ENCODE measurements at places on chromosomes 12 and 14. TPM values are rescaled to one million over a fixed set of nuclear protein-coding genes. Genes with fewer than 3 reads are reported as not detected.

The SLC25A21 gene
- 0.31 TPM for total RNA-seq

The IPO8 gene
- 72.3 TPM for total RNA-seq

The NYNRIN gene
- total RNA-seq: 12.1 TPM

The MMP17 gene
- total RNA-seq: 1.1 TPM

The GPR84 gene
- total RNA-seq: 0.60 TPM

The ARHGDIB gene
- total RNA-seq: 26.2 TPM

The WDR89 gene
- total RNA-seq: 8.5 TPM

DNA sequence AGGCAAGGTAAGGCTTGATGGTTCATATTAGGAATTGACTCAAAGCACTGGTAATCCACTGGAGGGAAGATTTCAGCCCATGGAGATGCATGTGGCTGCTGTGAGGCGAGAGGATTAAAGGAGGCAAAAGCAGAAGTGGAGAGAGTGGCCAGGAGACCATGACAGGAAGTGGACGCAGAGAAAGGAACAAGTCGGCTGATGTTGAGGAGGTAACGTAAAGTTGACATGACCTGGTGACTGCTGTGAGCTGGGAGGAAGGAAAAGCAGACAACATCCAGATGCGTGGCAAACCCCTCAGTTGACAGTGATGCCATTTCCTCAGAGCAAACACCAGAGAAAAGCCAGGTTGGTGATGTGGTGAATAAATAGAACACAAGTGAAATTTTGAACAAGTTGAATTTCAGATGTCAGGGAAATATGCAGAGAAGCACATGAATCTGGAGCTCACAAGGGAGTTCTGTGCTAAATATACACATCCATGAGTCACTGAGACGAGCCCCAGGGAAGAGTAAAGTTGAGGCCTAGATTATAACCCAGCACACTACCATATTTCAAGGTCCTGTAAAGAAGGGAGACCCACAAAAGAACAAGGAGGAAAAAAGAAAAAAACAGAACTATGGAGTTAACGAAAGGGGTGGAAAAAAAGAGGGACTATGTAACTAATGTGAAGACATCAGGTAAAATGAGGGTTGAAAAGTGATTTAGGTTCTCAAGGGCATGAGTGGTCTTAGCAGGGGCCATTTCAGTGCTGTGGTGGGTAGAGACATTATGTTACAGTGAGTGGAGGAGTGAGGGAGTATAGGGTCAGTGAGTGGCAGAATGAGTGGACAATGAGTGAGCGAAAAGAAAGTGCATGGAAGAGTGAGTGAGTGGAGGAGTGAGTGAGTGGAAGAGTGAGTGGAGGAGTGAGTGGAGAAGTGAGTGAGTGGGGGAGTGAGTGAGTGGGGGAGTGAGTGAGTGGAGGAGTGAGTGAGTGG is 61.6 kb upstream of the GZMB start:
- peak; percentile 15 for DNase-seq

DNA sequence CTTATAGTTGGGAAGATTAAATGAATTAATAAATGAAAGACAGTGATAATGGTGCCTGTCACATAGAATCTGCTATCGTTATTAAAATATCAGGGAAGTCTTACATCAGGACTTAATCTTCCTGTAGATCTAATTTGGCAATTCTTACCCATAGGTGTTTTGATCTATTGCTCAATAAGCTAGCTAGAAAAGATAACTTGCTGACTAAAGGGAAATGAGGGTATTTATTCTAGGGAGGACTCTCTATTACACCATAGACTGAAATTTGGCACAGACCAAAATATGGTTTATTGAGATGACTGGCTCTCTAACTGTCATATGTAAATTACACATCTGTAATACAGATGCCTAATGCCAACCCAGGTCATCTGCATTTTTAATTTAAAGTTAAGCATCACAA is 11.5 kb downstream of the HAL start:
- no peak for DNase-seq

DNA sequence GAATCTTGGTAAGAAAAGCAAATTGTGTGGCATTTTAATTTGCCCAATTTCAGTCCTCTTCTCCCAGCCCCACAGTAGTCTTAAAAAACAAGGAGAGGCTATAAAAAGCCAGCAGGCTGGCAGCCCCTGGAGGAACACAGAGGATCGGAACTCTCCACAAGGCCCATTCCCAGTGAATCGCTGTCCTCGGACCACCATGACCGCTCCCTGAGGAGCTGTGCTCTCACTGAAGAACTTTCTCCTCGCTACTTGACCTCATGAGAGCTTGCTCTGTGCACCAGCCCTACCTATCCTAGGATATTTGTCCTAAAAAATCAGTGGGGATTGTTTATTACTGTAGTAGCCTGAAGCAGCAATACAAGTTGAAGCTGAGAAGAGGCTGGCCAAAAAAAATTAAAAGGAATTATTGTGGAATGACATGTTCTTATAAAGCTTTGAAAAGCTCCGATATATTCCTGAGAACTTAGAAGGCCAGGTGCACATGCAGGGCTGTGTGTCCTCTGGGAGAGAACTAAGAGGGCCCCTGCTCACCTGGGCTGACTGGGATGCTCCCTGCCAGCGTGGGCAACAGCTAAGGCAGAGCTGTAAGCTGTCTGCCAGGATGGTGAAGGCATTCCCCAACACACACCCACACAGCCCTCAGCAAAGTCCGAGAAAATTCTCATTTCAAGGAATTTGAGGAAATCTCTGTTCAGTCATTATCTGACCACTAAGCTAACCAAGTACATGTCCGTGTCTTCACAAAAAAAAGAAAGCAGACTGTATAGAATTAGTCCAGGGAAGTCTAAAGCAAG is 148.8 kb upstream of the SFSWAP start:
- no peak for DNase-seq

DNA sequence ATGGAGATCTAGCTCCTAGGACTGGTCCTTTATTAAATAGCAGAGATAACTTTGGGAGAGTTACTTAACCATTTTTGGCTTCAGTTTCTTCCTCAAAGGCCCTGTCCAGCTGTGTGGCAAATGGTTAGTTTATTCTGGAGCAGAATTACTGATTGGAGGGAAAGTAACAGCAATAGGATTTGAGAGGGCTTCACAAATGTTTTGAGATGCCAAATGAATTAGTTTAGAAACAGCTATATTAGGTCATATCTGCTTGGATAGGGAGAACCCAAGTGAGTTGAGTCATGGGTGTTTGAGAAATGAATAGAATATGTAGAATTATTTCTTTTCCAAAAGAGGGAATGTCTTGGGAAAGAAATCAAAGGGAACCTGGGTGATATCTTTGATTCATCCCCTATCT is 17.5 kb downstream of the RASSF3 start:
- no peak for DNase-seq

DNA sequence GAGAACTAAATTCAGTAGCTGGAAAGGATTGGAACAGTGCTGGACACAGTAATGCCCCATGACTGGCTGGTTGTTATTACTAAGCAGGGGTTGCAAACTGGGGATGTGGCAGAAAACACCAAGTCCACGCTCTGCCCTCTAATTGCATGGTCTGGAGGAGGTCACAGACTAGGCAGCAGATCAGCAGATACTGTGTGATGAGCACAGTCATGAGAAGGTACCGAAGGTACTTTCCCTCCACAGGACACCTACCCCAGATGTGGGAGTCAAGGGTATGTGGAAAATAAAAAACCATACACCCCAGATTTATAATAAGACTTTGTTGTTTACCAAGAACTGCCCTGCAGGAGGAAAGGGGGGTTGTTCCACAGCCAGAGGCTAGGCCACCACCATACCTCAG is 175.3 kb downstream of the PELI2 start:
- no peak for DNase-seq

DNA sequence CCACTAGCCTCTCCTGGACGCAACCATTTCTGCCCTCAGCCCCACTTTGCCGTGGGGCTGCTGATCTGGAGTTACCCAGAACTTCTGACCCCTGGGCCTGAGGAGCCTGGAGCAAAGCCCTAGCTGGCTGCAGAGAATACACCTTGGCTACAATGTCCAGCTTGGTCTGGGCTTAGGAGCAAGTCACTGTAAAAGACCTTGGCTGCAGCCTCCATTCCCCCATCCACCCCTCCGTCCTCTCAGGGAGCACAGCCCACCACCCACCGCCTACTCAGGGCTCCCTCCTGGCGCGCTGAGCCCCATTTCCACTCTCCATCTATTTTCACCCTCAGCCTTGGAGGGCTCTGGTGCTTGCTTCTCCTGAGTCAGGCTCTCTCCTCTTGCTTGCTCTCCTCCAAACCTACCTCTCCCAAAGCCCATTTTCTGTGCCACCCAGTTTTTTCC is 42.9 kb downstream of the ERH start:
- no peak for DNase-seq

DNA sequence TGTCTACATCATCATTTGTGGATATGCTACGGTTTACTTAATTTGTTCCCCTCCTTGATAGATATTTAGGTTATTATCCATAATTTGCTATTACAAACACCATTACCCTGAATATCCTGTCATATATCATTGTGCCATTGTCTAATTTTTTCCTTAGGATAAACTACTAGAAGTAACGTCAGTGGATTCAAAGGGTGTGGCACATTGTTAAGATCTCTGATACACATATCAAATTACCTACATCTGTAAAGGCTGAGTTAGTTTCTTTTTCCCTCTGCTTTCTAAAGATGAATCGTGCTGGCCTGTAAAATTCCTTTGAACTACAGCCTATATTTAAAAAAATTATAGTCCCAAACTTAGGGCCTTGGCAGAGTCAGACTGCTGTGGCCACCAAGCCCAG is 53.9 kb upstream of the STRN3 start:
- DNase-seq: no peak

- DNase-seq: no peak
Observed at GRCh38 chr12:49251357-49251756, 13.5 kb upstream of the TUBA1C start.

DNA sequence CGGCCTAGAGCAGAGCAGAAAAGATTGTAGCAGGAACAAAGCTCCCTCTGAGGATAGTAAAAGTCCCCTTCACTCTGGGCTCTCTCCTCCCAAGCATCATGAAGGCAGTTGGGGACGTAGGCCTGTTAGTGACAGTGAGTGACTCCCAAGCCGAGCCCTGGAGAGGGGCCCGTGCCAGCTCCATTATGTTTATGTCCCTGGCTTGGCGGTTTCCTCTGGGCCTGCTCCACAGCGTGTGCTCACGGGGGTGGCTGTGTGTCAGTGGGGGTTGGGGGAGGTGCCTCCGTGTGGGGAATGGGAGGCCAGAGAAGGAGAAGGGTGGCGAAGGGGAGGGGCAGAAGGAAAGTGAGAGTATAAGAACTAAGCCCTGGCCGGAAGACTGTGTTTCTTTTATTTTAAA is 170.0 kb upstream of the VASH1 start:
- no peak for DNase-seq

Data from mucosa of descending colon (tissue), 3 donors.